H1 (cell line): ENCODE measurements at places on chromosomes 5 and 9.

GRCh38 chr5:148125641-148126040 lies 42.7 kb upstream of the SPINK14 start:
- DNase-seq, result no peak

DNA sequence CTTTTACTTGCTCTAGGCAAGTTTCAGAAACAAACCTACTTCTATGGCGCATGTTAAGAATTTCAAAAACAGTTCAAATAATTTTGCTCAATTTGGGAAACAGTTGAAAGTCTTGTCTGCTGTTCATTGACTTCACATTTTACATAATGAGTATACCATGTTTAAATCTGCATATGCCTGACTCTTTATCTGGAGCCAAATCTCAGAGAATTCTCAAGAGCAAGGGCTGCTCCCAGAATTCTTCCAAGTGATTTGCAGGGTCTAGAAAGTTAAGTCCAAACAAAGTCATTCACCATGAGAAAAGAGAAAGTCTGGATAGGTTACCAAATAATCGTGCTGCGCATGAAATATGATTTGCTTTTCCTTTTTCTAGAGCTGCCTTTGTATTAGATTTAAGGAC lies 160.2 kb downstream of the CHSY3 start:
- DNase-seq, result no peak

DNA sequence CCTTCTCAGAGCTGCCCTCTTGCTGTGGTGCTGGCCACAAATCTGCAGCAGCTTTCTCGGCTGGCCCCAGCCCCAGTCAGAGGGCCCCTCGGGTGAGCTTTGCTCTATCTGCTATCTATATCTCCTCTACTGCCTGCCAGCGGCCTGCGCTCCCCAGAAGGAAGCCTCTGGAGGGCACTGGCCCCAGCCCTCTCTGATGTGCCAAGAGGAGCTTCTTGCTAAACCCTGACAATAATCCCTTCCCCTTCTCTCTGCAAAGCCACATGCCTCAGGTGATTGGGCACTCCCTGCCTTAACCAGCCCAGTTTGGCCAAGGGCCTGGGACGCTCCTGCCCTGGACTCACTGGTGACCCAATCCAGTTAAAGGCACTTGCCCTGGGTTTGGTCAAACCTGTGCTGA lies 42.7 kb downstream of the CAMK2A start:
- DNase-seq, result no peak

DNA sequence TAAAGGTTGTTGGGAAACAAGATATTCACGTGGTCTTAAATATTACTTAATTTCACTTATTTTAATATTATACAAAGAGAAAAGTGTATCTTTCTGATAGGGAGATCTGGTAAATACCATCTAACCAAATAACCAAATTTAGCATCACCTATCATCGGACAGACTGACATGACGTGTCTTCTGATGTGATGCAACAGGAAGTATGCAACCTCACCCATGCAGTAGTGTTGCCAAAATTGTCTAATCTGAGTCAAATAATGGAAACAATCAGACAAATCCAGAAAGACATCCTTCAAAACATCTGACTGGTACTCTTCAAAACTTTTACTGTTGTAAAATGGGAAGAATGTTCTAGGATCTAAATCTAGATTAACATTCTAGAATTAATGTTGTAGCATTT lies 148.0 kb downstream of the FGF1 start:
- DNase-seq, result no peak

- no peak for DNase-seq
These were observed 490.2 kb downstream of the EBF1 start for GRCh38 chr5:158609333-158610050.
